Activated gamma-delta T cell treated with anti-CD3 and anti-CD28 coated beads, Interleukin-2, amount 50 U/mL, for 16 hours (primary cell): ENCODE measurements at places on chromosomes 4 and X.

GRCh38 chr4:185246453-185246852 lies 37.1 kb downstream of the SNX25 start:
- DNase-seq = no peak

DNA sequence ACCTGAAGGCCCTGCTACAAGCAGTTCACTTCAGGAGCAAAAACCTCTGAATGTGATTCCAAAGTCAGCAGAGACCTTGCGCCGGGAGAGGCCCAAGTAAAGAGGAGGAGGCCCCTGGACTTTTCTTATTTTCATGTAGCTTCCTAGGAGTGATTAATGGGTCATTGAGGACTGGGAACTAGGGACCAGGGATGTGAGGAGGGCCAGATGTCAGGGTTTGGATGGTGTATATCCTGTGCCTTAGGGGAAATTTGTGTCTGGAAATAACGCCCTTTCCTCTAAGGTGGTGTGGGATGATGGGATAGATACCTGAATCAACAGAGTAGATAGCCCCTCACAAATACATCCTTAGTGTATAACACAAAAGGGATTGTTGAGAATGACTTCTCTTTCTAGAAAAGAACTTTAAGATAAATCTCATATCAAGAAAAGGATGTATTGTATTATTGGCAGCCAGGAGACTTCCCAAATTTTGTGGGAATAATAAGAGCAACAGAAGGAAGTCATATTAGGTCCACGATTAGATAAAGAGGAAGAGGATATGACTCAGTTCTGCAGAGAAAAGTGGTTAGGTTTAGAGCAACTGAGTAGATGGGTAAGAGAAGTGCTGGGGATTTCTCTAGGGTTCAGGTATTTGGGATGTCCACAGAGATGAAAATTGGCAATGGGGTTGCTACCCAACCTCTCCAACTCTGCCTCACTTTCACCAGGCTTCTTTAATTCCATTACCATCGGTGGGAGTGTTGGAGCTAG lies 1.1 kb downstream of the ITGB1BP2 start:
- no peak for DNase-seq

- no peak for DNase-seq
Observed at GRCh38 chr4:2250357-2251072, 8.6 kb upstream of the HAUS3 start.

DNA sequence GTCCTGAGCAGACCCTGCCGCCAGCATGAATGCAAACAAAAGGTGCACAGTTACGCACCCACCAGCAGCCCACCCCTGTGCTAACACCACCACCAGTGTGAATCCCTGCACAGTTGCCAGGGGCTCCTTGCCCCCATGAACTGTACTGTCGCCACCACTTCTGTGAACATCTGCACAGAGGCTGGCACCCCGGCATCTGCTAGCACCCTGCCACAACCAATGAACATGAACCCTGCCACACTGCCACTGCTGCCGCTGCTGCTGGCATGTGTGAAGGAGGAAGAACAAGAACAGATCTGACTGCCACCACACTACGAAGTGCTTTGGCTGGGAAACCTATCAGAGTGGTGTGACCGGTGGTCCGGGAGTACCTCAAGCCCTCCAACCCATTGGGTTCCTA lies 261.3 kb downstream of the PARM1 start:
- DNase-seq = no peak

DNA sequence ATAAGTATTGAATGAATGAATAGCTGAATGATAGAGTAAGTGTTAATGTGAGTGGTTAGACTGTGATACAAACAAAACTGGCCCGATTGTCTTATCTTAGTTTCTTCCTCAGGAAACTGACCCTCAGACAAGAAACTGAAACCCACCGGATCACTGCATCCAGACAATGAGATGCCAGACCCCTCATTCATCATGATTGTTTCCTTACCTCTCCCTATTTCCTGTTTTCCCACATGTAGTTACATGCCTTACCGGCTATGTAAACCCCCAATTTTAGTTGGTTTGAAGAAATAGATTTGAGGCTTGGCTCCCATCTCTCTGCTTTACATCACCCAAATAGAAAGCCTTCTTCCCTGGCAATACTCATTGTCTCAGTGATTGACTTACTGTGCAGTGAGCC lies 218.9 kb upstream of the PPP1R2C start:
- no peak for DNase-seq

GRCh38 chr4:76830612-76830963 lies 67.4 kb downstream of the SOWAHB start:
- no peak for DNase-seq

DNA sequence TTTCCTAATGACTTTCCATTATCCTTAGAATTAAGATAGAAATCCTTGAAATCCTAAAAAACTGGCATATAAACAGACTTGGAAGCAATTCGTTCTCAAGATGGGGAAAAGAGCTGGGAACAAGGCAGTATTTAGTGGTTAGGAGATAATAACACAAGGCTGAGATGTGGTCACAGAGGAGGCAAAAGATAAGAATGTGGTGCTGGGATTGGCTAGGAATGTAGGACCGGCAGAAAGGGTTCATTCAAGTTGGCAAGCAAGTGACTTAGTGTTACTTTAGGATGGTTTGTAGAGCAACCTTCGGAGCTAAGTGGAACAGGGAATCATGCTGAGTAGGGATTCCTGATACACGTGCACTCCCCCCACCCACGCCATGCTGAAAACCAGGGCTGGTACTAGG lies 121.9 kb upstream of the RPS6KA3 start:
- DNase-seq = no peak

- DNase-seq = no peak
Observed at GRCh38 chr4:71217688-71218087, 121.1 kb upstream of the SLC4A4 start.

DNA sequence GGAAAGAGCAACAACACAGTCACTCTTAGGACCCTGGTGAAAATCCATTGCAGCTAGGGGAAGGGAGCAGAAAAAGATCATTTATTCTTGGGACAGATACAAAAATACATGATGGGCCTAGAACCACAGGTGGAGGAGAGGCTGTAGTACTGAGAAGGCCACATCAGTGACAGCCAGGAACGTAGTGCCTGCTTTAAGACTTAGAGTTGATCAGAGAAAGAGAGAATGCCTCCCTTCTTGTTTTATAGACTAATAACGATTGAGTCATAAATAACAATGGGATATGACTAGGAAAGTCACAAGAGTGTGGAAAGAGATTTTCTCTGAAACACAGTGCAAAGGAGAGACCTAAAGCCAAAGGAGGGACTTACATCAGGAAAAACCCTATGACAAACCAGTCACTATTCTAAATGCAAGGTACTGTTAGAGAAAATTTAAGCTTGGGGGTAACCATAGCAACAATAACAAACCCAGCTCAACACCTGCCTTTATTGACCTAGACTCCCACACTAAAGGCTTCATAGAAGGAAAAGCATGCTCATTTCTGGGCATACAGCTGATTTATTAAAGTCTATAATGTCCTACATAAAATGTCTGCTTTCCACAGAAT lies 1015.0 kb upstream of the GRID2 start:
- no peak for DNase-seq

- peak; percentile 39 for DNase-seq
Observed at GRCh38 chrX:39149761-39150160, 348.5 kb downstream of the MID1IP1 start.

DNA sequence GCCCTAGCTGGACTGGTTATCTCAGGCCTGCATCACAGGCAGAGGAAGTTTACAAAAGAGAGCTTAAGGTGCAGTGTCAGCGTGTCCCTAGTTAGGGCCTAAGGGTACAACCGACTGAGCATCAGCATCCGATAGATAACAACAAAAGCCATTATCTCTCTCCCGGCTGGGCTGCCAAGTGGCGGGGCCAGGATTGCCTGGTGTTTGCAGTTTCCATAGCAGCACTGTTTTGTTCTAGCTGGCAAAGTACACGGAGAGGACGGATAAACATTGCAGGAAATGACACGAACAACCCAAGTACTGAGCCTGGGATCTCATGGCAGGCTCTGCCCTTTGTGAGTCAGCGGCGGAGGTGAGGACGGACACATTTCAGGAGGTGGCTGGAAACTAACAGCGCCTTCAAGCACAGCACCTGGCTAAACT lies 104.7 kb upstream of the NOCT start:
- no peak for DNase-seq

- DNase-seq = no peak
Observed at GRCh38 chr4:176013476-176014247, 52.0 kb upstream of the WDR17 start.

DNA sequence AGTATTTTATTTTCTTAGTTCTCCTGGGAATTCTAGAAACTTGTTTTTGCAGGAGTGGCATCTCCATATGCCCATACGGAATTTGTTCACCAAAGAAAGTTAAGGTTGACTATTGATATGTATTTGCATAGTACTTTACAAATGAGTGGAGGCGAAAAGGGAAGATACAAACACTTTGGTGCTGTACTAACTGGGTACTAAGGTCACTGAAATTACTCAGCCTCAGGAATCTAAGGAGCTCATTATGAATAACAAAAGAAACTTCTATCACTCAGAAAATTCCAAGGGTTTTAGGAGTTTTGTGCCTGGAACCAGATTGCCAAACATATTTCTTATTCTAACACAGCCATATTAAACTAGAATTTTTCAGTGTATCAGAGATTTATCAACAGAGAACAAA lies 27.4 kb upstream of the TMPRSS11B start:
- no peak for DNase-seq

GRCh38 chr4:138307319-138307718 lies 65.2 kb upstream of the SLC7A11 start:
- no peak for DNase-seq

- no peak for DNase-seq
Observed at GRCh38 chrX:75748431-75748830, 36.6 kb downstream of the MAGEE2 start.

DNA sequence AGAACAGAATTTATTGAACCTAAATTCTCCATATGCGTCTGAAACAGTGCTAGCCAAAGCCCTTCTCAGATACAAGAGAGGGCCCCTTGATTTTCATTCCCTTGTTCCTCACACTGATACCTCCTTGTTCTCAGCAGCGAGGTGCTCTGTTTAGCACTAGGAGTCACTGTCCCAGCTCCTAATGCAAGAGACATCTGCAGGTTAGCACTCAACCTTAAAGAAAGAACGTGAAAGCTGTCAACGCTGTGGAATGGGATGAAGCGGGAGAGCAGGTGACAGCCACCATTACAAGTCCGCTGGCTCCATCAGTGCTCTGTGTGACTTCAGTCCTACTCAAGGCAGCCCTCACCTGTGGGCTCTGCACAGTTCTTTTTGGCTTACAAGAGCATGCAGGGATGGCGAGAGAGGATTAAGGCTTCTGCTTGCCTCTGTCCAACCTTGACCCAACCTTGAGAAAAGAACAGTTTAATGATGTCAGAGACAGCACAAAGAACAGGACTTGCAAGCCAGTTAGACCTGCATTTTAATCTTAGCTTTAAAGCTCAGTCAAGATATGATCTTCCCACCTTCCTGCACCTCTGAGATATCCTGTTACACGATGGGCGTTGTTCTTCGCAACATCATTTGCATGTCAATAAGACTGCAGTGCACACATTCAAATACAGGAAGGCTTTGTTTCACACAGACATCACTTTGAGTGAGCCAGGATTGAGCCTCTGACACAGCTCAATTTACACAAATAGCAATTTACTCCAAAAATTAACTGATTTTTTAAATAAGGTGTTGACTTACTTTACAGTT lies 95.1 kb downstream of the ARSF start:
- DNase-seq = no peak

DNA sequence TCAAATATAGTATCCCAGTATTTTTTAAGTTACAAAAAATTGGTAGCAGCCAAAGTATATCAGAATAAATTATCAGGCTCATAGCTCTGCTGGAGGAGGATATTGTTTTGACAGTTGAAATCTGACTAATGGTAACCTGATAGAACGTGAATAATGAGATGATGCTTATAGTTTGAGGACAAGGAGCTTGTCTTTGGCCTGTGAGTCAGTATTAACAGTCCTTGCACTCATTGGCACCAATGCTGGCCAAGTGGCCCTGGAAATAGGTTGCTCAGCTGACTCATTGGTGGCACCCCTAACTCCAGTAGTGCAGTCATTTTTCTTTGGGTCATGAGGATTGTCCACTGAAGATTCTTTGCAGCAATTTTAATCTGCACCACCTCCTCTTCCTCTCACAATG lies 203.3 kb upstream of the JADE1 start:
- DNase-seq = no peak

DNA sequence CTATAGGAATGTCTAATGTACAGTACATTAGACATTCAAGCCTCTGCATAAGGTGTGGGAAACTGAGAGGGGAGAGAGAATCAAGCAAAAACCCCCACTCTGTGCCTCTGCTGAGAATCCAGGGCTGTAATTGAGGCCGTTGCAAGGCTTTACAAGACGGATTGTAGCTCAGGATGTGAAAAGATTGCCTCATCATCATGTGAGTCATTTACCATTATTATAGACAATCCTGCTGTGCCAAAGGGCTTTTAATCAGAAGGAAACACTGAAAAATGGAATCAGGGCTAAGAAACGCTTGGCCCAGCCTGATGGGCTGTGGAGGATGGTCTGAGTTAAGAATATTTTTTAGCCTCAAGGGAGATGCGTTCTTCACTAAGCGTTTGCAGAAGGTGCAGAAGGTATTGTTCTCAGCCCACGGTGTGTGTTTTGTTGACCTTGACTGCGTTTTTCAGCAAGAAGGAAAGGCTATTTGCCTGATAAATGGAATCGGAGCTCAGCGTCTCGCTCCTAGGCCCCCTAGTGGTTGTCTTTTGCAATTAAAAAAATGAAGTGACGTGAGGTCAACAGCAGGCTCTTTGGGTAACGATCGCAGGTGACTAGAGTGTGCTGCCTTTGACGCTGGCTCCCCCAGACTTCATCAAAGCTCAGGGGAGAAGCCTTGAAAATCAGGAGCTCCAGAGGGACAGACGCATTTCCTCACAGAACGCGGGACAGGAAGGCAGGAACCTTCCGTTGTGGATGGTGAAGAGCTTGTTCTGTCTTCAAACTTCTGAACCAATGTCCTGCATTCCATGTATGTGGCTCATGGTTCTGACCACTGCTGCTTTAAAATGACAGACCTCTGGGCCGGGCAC lies 18.1 kb upstream of the CHRNA9 start:
- DNase-seq = peak; percentile 37

- no peak for DNase-seq
Observed at GRCh38 chr4:147825451-147826287, 93.8 kb downstream of the ARHGAP10 start.

DNA sequence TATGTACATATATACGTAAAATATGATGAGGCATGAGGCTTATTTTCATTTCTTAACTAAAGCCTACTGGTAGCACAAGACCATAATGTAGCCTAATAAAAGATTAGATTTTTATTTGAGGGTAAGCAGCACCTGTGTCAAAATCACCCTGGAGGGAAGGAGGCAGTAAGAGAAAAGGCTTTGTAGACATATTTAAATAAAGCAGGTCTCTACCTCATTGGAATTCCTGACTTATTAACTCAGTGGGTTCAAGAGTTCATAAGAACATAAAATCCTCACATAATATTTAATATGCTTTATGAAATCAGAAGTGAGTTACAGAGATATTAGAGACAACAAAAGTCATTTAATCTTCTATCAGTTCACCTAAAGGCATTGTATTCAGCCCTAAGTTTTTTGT lies 261.6 kb upstream of the ANKRD50 start:
- no peak for DNase-seq

GRCh38 chrX:10160211-10160610 lies 3.4 kb downstream of the CLCN4 start:
- no peak for DNase-seq
